ENCODE measurements at places on chromosomes 4 and X.

GRCh38 chrX:133190877-133191738 lies 27.0 kb downstream of the TFDP3 start:
- DNase-seq = no peak

GRCh38 chr4:128565565-128566186 lies 243.8 kb upstream of the JADE1 start:
- no peak for DNase-seq

GRCh38 chr4:14169460-14169859 lies 541.9 kb upstream of the BOD1L1 start:
- no peak for DNase-seq

DNA sequence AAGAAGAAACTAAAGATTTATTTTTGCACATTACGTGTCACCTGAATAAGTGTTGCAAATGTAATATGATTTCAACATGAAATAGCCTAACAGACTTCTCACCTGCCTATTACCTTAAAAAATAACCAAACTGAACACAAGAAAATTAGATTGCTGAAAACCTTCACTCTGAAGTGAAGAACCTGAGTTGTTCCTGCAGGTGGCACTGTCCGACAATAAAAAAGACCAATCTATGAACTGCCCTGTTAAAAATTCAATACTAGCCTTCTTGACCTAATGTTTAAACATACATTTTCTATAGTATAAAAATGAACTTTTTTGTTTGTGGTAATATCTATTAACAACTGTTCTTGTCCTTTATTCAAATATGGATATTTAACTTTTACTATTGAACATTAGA lies 69.2 kb upstream of the PNPLA4 start:
- no peak for DNase-seq

DNA sequence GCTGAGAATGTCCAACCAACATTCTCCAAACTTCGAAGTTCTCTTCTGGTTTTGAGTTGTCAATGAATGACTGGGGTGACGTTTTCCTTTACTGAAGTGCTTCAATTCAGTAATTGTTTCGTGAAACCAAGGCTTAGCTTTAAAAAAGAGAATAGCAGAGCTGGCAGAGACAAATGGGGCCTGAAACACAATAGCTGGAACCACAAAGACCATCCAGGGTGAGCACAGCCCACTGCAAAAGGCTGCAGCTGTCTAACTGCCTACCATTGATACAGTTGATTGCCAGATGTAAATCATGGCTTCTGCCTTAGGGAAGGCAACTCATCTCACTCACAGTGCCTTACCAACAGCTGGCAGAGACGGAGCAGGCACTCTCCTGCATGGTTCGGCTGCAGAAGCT lies 78.7 kb upstream of the ZNF518B start:
- no peak for DNase-seq

DNA sequence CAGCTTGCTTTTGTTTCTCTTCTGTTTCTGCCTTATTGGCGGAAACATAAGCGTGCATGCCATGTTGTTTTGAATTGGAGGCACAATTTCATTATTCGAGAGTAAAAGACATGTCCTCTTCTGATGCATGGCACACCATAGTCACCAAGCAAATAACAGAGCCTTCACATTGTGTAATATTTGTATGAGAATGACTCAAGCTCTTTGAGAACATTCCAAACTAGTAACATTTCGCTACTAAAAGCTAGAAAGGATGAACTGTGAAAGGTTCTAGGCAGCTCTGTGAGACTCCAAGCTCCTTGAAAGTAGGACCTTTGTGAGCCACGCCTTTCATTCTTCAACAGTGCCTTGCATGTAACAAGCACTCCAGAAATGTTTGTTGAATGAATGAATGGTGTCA lies 9.2 kb upstream of the ANXA3 start:
- DNase-seq = no peak

DNA sequence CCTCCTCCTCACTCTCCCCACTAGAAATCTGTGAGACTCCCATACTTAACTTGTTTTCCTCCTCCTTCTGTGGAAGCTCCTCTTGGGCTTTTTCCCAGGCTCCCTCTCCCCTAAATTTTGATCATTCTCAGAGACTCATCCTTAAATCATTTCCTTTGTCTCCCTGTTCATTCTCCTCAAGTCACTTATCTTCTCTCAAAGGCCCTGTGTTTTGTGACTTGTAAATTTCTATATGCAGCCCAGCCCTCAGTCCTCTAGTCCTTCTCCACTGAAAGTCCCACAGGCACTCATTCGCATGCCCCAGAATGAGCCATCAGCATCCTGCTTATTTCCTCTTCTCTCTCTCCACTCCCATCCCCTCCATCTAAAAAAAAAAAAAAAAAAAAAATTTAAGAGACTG lies 171.8 kb downstream of the SOWAHB start:
- DNase-seq = no peak

- no peak for DNase-seq
Observed at GRCh38 chrX:55787727-55788126, 70.2 kb downstream of the RRAGB start.

DNA sequence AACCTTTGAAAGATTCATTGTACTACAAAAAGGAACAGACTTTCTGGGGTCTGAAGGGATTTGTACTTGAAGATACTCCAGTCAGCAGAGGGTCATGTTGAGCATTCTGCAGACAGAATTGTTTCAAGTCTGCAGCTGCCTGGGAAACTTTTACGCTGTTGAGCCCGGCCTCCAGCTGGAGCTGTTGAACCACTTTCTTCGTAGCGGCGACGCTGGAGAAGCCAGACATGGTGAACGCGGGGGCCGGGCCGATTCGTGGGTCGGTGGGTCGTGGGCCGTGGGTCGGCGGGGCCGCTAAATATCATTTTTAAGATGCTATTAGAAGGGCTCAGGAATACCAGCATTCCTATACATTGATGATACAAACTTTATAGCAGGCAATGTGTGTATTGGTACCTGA lies 12.0 kb upstream of the RTL9 start:
- no peak for DNase-seq

- no peak for DNase-seq
Observed at GRCh38 chr4:7960790-7961655, 21.4 kb upstream of the AFAP1 start.

GRCh38 chr4:168831919-168832762 lies 177.9 kb downstream of the CBR4 start:
- DNase-seq = no peak

DNA sequence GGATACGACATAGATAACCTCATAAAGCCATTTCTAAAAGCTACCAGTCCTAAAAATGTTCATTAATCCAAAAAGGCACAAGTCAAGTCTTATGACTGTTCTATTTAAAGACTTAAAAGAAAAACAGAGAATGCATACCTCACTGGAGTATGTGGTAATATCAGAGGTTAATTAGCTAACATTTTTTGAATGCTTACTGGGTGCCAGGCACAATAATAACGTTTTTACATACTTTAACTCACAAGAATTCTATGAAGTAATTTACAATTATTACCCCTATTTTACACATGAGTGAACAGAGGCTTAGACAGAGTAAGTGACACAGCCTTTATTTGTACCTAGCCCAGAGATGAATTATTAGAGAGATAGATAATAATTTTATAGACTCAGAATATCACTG lies 207.5 kb downstream of the PDGFC start:
- DNase-seq = no peak

DNA sequence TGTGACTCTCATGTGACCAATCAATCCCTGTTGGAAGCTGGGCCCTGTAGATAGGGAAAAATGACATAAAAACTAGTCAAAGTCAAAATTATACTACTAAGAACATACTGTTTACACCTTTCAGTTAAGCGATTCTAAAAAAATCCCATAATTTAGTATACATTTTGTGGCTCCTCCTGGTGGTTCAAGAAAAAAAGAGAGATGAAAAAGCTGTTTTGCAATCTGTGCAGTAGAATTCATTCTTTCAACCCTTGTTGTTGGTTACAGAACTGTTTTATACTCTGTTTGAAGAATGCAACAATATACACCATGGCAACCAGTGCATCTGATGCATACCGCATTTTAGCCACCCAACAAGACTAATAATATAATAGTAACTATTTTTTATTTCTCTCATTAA lies 66.8 kb upstream of the ANK2 start:
- DNase-seq = no peak

DNA sequence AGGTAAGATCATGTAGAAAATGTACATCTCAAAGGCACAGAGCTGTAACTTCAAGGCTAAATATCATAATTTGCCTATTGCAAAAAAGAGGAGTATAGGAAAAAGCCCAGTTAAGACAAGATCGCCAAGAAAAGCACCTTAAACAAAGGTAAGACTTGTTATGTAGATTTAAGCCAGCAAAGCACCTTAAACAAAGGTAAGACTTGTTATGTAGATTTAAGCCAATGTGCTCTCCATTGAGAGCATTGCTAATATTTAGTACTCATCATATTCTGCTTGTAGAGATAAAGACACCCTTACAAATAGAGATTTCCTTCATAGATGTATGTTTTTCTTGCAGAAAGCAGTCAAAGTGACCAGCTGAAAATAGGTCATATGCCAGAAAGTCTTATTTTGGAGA lies 115.8 kb downstream of the ADAM29 start:
- DNase-seq = no peak

GRCh38 chr4:155759372-155760252 lies 791 bp downstream of the GUCY1B1 start:
- no peak for DNase-seq

- peak; percentile 18 for DNase-seq
Observed at GRCh38 chr4:141248029-141248428, 27.3 kb downstream of the ZNF330 start.

DNA sequence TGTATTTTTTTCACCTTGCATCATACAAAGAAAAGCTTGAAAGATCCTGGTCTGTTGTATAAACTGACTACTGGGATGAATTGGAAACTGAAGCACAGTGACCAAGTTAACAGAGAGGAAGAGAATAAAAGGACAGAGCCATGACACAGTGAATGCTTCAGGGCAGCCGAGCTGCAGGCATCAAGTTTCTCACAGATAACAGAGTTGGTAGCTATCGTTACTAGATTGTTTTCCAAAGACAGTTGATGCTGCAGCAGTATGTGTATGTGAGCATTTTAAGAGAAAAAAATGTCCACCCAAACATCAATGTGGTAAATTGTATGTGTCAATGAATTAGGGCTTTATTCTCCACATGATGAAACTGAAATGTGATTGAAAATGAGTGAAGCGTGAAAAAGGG lies 1032.7 kb downstream of the ADGRL3 start:
- DNase-seq = no peak

DNA sequence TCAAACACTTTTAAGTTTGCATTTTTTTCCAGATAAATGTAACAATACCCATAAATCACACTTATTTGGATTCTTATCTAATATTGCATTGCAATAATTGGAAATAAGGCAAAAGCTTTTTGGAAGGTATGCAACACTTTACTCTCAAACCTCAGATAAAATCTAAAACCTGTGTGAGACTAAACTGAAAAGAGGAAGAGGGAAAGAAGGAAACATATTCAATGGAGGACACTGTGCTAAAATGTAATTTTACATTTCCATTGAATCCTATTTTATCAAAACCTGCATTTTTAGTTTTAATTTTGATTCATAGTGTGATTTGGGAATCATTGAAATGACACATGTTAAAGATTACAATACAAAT lies 99.4 kb downstream of the HPGD start:
- no peak for DNase-seq

GRCh38 chr4:118994030-118994429 lies 105.4 kb downstream of the SYNPO2 start:
- DNase-seq = no peak

DNA sequence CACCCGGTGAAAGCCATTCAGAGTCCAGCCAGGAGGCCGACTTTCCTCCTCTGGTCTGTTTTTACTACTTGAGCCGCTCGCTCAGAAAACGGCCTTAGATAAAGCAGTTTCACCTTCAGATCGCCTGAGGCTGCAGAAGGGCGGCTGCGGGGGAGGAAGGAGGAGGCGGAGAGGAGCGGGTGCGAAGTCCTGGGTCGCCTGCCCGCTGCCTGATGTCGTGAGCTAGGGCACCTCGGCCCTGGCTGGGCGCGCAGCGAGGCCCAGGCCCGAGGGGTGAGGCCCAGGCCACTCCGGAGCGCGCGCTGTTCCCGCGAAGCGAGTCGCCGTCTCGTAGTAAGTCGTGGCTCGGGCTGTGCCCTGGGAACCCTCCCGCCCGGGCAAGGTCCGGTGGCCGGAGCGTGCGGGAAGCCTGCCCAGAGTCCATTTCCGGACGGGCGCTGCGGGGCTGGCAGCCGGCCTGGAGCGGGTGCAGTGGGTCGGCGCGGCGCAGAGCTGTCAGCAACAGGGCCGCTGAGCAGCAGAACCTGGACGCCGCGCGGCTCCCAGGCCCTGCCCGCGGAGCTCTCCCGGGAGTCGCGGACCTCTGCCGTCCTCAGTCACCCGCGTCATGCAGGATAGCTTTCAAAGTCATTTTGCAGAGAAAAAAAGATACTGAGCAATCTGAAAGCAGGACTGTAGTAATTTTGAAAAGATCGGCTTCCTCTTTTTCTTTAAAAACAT lies 18.6 kb downstream of the TRIM2 start:
- DNase-seq = no peak

DNA sequence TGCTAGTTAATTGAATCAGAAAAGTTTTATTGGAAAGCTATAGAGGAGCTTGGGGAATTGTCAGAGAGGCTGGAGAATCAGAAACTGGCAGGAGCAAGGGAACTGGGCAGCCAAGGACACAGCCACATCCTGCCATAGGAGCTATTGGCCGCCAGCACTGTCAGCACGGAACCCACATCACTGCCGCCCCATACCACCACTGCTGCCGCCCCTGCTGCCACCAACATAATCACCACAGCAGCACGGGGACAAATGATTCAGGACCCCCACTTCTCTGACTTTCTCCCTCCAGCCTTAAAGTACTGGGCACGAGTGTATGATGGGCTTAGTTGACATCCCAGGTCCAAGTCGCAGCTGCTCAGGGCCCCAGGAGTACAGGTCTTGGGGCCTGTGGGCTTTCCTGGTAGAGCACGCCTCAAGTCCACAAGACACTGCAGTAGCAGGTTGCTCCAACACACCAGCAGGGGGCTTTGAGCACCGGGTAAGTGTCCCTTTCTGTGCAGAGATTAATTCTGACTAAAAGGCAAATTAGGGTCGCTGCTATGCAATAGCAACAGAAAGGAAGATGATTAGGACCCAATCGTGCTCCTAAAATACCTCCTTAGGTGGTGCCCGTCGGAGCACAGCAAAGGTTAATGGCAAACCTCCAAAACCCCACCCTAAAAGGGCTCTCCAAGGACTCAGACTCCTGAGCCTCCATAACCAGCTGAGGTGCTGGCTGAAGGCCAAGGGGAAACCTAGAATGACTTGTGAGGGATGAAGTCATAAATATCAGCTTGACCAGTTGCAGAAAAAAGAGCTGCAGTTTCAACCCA lies 6.9 kb downstream of the PJA1 start:
- DNase-seq = no peak

DNA sequence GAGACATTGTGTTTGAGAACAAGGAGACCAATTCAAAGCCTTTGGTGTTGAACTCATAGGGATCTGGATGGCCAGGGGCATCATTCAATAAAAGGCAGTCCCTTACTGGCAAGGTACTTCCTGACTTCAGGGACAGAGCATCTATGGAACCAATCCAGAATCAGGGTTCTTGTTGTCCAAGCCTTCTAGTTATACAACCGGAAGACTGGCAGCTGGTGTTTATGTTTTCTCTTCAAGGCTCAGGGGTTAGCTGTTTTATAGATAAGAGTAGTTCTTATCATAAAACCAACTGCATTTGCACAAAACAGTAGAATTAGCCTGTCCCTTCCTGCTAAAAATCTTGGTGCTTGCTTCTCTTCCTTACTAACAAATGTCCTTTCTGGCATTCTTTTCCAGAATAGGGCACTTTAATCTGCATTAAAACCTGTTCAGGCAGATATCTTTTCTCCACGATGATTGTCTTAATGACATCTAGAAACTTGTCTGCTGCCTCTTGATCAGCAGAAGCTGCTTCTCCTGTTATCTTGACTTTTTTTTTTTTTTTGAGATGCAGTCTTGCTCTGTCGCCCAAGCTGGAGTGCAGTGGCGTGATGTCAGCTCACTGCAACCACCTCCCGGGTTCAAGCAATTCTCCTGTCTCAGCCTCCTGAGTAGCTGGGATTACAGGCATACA lies 38.4 kb upstream of the ARHGEF6 start:
- no peak for DNase-seq

All from SIG-M5 (cell line).